Activated naive CD8-positive, alpha-beta T cell treated with anti-CD3 and anti-CD28 coated beads, Interleukin-2, amount 10 ng/mL, durations not matched to agents 7 days and 5 days (primary cell): ENCODE measurements at places on chromosomes 3 and 15. TPM values are rescaled to one million over a fixed set of nuclear protein-coding genes. Genes with fewer than 3 reads are reported as not detected.

SLCO2A1 gene
- not detected for total RNA-seq

SLC9C1 gene
- total RNA-seq, result not detected

TNFAIP8L3 gene
- total RNA-seq, result 0.17 TPM

ZDHHC23 gene
- 3.4 TPM for total RNA-seq

GNAT1 gene
- total RNA-seq, result not detected

FANCD2OS gene
- not detected for total RNA-seq

PGBD4 gene
- 3.8 TPM for total RNA-seq

ZDHHC3 gene
- total RNA-seq, result 44.7 TPM

FLNB gene
- total RNA-seq, result 14.6 TPM

IQCH gene
- total RNA-seq, result 2.2 TPM

DUT gene
- 262 TPM for total RNA-seq

HLTF gene
- 34.3 TPM for total RNA-seq

FEZF2 gene
- not detected for total RNA-seq

GOLGA8R gene
- total RNA-seq, result 28.2 TPM

CCR9 gene
- total RNA-seq, result 19.4 TPM

STARD9 gene
- total RNA-seq, result 14.0 TPM

P2RY12 gene
- not detected for total RNA-seq

TEX55 gene
- not detected for total RNA-seq

IQCB1 gene
- total RNA-seq, result 33.2 TPM

PTH1R gene
- not detected for total RNA-seq

PSMA4 gene
- total RNA-seq, result 183 TPM

ADPRH gene
- total RNA-seq, result 5.9 TPM

MYEF2 gene
- total RNA-seq, result 34.5 TPM

ACTC1 gene
- total RNA-seq, result not detected

GPD1L gene
- total RNA-seq, result 27.8 TPM

HCN4 gene
- not detected for total RNA-seq

ZWILCH gene
- 28.1 TPM for total RNA-seq

LOXL1 gene
- total RNA-seq, result 8.8 TPM

PRSS50 gene
- not detected for total RNA-seq
